HS-5 (cell line): ENCODE measurements at places on chromosomes 3 and 15.

DNA sequence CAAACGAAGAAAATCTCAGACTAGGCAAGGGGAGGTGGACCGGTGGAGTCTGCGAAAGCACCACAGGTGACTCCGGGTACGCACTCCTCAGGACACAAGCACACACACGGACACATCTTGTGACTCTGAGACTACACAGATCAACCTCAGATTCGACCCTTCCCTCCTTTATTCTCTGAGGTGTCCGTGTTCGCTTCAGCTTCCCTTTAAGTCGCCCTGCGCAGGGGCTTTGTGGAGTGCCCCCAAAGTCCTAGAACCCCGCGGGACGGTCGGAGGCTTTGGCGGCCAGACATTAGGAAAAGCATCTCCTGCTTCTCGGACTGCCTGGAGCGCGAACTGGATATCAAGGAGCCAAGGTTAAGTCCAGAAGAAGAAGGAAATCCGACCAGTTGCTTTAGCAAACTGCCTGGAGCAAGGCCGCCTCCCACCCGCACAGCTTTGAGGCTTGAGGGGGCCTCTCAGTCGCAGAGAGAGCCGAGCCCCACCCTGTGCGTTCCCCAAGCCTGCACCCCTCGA, 730 bp downstream of the DGKG start:
- DNase-seq: no peak

DNA sequence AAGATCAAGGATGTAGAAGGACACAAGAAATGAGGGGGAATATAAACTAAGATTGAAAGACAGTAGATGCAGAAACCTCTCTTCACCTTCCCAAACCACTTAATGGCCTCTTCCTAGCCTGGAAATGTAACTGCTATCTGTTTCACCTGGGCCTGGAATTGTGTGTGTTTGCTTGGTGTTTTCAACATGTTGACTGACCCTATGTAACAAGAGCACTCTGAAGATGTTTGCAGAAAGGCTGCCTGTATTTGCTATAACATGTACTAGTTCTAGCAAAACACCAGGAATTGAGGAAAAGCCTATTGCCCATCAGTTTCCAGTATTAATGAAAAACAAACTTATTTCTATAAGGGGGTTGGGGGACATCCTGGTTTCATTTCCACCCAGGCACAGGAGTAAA, 248.3 kb downstream of the WDR72 start:
- no peak for DNase-seq

DNA sequence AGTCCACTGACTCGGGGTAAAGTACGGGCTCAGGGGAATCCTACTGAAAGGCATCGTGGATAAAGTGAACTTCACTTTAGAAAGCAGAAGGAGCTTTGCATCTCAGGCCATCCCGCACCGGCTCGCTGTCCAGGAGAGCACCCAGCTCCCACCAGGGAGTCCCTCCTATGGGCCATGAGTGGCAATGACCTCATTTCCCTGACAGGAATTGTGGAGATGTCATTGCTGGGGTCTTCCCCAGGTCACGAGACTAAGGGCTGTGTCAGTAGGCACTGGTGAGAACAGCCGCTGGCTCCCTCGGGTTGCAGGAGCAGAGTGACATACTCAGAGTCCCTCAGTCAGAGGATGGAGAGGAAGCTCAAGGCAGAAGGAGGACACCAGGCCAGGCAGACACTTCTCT, 97.3 kb downstream of the XXYLT1 start:
- DNase-seq: no peak

- DNase-seq: no peak
Measured at GRCh38 chr3:43378066-43378935, 92.0 kb downstream of the SNRK start.

DNA sequence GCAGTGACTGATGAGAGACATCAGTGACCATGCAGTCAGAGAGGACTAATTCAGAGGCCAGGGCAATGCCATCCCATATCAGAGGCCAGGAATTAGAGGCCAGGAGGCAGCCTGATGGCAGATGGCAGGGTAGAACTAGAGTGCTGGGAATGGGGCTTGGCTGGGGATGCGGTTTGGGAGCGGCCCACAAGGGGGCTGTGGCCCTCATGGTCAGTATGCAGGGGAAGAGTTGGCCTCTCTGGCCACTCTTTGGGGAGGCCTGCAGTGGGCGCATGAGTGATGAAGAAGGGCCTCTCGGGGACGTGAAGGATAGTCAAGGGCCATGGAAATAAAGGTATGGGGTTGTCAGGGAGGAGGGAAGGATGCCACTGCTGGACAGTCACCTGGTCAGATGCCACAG, 101.7 kb downstream of the EEFSEC start:
- DNase-seq: no peak

DNA sequence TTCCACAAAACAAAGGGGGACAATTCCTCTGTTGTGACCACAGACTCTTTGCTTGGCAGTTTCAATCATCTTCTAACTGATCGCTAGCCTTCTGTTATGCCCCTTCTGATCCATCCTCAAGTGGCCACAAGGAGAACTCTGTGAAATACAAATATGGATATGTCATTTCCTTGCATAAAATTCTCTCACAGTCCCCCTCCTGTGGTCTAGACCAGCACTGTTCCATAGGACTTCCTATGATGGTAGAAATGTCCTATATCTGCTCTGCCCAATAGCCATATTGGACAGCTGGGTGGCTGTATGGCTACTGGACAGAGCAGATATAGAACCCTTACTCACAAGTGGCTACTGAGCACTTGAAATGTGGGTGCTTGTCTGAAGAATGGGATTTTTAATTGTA, 25.9 kb upstream of the SNRK start:
- no peak for DNase-seq

- DNase-seq: no peak
Measured at GRCh38 chr3:180176059-180176458, 139.3 kb upstream of the PEX5L start.

DNA sequence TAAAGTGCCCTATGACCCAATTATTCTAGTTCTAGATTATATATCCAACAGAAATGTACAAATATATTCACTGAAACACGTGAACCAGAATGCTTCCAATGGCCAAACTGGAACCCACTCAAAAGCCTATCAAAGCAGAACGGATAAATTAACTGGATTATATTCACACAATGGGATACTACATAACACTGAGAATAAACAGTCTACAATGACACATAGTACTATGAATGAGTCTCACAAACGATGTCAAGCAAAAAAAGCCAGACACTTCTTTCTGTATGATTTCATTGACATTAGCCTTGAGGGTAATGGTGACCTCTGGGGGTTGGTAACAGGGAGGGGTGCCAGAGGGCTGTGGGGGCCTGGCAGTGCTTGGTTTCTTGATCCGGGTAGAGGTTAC, 50.9 kb upstream of the HACD2 start:
- DNase-seq: no peak

DNA sequence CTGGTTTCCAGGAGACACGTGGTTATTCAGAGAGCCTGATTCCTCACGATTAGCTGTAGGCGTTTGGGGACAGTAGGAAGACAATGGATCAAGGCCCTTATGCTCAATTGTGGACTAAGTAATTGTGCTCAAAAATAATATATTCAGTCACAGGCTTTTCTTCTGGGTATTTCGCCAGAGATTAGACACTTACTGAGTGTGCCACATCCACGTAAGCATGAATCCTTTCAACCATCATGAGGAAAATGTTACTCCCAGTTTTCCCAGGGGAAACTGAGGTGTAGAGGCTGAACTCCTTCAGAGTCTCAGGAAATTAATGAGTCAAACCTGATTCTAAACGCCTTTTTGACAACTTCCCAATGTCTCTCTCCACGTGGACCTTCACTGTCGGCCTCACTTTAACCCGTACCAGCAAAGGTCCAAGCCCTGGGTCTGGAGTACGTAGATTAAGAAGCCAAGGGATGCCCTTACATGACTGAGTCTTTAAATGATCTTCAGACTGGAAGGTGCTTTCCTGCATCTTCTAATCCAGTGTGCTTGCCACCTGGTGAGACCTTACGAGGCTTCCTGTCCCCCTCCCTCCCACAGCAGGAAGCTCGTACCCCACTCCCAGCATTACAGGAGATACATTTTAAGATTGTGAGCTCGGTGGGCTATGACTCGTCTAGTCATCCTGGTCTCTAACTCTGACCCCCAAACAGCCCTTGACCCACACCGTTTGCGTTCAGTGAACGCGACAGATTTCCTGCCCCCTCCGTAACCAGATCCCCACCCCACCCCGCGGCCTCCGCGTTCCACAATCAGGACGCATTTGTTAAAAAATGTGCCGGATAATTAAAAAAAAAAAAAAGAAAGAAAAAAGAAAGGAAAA, 1.7 kb downstream of the PKM start:
- no peak for DNase-seq

GRCh38 chr15:48470096-48470495, 138.9 kb downstream of the DUT start:
- no peak for DNase-seq
